ENCODE measurements at places on chromosomes 6 and 20.

DNA sequence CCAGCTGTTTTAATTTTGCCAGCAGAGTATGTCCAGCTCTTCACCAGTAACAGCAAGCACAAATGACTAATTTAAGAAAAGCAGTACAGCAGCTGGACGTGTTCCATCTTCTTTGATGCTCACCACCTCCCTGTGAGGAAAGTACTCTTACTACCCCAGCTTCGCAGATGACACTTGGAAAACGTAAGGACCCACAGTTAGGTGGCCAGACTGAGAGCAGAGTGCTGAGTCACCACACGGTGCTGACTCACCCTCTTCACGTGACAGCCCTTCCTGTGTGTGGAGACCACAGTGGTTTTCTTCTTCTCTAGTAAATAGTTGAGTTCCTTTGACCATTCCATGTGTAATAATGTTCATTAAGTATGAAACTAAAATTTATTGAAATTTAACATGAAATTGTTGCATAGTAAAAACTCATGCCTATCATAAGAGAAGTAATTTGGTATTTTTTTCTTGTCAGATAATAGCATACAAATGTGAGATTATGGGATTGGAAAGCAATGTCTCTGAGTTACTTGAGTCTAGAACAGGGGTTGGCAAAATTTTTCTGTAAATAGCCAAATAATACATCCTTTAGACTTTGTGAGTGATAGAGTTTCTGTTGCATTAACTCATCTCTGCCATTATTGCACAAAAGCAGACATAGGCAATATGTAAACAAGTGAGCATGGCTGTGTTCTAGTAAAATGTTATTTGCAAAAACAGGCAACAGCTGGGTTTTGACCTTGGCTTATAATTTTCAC lies 76.6 kb downstream of the SLX4IP start:
- peak; percentile 63 for DNase-seq

DNA sequence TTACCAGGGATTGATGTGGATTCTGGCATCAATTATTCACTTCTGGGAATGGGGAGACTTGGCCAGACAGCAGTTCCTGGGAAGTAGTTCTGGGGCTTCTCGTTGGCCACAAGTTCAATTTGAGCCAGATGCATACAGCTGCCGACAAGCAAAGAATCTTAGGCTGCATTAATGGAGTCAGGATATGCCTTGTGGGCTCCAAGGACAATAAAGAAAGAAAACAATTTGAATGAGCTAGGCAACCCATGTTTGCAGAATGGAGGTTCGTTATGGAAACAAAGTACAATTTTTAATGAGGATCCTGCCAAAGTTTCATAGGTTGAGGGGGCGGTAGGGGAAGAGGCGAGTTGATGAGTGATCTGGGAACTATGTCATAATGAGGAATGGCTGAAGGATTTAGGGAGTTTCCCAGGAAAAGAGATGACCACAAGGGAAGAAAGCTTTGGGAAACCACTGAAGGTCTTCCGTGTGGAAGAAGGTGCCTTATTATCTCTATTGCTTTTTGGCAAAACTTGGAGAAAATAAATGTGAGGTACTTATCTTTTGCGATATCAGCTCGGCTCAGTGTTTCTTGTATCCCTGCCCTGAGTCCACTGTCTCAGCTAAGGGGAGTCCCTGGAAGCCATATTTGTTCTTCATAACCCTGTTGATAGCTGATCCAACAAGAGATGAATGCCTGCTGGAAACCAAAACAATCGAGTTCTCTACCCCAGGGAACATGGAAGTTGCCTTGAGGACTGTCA lies 181.0 kb upstream of the ZNF217 start:
- no peak for DNase-seq

DNA sequence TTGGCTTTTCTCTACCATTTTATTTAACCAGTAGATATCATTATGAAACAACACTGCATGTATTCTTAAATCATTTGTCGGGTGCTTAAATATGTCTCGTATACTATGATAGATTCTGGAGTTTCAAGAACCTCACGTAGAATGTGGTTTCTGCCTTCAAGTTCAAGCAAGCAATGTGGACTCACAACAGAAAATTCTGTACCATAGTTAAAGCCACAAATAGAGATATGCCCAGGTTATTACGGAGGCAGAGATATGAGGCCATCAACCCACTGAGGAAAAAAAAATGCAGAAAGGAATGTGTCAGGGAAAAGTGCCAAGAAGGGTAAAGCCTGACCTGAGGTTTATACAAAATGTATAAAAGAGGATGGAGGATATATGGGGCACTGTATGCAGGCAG lies 109.9 kb downstream of the GFRAL start:
- no peak for DNase-seq

DNA sequence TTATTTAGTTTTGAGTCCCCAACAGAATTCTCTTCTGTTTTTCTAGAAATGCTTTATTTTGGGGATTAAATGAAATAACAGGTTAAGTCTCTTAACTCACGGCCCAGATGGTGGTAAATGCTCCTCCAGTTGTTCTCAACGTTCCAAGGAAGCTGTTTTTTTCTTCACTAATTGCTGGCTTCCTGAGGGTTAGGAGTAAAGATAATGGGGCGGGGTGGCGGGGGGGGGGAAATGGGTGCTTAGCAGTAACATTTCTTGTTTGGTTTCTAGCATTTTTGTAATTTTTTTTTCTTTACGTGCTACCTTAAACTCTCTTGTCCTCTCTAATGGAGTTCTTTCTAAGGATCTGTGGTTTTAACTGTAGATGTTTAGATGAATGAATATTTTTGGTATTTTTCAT lies 2.2 kb downstream of the SRSF3 start:
- DNase-seq, result no peak

DNA sequence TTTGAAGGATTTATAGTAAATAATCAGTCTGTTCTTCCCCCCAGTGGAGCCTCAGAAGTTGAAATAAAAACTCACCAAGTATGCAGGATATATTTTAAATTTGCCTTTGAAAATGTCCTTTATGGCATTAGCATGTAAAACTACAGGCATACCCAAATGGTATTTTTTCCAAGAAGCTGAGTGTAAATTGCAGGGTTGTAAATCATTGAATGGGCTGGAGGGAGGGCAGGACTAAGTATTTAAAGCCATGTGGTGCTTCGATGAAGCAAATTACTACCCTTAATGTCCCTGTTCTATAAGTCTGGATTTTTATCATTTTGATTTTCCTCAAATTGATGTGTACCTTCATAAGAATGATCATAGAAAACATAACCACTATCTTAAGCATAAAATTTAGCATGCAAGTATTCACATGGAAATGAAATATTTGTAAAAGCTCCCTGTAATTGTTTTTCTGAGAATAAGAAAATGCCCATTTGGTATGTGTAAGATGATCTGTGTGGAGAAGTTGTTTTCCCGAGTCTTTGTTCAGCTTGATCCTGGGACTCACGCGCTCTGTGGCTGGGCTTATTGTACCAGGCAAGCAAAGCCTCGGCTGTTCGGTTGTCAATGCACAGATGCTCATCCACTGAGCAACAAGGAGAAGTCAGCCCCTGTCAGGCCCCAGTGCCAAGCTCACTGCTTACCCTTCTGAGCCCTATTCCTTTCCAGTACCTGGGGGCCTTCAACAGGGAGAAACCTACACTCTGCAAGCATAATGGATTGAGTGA lies 66.7 kb downstream of the CD164 start:
- DNase-seq, result no peak
